Stimulated activated CD8-positive, alpha-beta memory T cell treated with anti-CD3 and anti-CD28 coated beads, Interleukin-7, amount 100 ng/mL, for 1 hour (primary cell): ENCODE measurements at places on chromosomes 4 and X.

DNA sequence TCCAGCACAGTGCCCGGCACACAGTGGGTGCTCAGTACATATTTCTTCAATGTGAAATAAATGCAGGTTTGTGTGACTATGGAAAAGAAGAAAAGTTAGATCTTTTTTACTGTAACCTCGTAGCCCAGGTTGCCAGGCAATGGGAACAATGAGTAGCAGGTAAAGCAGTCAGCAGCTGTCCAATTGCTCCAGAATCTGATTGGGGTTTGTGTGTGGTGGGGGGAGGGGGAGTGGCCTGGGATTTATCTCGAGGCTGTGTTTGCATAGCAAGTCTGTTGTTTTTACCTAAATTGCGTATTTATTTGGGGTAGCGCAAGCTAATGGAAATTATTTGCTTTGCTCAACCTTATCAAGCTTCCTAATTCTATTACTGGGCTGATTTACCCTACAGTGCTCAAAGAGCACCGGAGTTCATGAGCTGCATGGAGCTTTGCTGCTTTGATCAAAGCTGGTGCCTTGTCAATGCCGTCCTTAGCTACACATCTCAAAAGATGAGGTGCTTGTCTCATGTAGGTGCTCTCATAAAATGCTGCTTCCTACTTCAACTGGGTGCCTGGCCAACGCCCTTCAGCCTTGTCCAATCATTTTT lies 145.0 kb upstream of the DGKK start:
- no peak for DNase-seq

DNA sequence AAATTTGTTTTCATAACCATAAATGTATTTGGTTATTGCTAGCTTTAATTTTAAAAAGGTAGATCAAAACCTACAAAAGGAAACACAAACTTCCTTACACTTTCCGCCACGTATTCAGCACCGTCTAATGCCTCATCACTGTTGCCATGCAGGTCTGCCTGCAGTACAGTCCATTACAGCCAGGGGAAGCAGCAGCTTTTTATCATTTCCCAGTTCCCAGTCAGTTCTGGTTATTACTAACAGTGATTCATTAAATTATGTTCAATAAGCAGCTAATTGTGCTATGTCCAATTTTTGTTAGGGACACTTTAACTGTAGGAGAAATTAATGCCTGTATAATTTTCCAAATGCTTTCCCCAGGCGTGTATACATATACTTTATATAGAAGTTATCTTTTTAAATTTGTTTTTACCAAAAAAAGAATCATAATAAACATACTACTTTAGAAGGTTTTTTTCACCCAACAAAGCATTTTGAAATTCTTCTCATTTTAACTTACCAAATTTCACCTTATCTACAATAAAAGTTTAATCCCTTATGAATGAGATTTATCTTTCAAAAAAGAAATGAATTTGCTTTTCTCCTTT lies 93.3 kb downstream of the ANXA3 start:
- DNase-seq, result no peak

- no peak for DNase-seq
Observed at GRCh38 chr4:15253349-15253748, 174.5 kb upstream of the C1QTNF7 start.

GRCh38 chr4:144204431-144204830 lies 63.9 kb upstream of the GYPA start:
- DNase-seq, result no peak

DNA sequence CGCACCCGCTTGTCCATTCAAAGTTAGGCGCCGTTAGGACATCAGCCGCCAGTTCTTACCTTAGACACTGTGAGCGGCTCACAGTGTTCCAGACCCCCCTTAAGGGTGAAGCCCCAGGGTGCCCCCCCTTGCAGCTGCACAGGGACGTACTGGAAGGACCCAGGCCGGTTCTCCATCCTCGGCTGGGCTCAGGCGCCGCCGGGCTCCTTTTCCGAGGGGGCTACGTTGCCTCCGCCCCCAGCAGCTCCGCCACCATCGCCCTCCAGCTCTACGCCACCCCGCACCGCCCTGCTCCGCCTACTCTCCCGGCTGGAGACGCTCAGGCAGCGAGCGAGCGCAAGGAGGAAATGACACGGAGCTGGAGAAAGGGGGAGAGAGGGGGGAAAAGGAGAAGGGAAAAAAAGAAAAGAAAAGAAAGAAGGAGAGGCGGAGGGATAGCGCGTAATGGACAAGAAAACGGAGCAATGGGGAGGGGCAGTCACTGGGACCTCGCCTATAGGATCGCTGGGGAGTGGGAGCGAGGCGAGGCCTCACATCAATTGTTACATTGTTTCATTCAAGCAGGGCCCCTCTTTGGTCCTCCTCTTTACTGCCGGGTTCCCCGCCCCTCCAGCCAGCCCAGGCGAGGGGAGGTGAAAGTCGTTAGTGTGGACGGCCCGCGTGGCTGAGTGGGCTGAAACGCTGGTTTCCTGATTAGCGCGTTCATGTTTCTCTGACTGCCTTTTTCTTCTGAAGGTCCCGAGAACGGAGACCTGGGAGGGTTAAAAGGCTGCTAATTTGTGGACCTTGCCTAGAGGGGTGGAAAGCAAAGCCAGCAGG lies at the start of gene SHROOM4:
SHROOM4 (minus strand) TSS at position 352 of the 819 bp plus-strand sequence; CDS start at position 176, 176 bp downstream.
- no peak for DNase-seq

- DNase-seq, result no peak
Observed at GRCh38 chr4:155032521-155033229, 175.8 kb upstream of the NPY2R start.

GRCh38 chr4:37802068-37802666 lies 24.3 kb upstream of the PGM2 start:
- DNase-seq, result no peak

DNA sequence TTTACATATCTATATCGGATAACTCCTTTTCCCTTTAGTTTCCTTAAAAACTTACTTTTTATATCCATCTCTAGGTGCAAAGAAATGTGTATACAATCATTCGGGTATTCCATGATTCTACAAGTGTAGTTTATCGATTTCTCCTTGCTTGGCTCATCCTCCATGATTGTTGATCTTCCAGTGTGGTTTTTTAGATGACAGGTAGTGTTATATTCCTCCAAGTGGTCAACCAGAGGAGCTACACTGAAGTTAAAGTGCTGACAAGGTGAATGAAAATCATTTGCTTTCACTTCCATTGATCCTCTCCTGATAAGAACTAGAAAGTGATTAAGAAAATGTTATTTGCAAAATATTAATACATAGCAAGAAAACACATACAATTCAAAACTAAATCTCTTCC lies 38.5 kb downstream of the TMEM156 start:
- DNase-seq, result no peak

DNA sequence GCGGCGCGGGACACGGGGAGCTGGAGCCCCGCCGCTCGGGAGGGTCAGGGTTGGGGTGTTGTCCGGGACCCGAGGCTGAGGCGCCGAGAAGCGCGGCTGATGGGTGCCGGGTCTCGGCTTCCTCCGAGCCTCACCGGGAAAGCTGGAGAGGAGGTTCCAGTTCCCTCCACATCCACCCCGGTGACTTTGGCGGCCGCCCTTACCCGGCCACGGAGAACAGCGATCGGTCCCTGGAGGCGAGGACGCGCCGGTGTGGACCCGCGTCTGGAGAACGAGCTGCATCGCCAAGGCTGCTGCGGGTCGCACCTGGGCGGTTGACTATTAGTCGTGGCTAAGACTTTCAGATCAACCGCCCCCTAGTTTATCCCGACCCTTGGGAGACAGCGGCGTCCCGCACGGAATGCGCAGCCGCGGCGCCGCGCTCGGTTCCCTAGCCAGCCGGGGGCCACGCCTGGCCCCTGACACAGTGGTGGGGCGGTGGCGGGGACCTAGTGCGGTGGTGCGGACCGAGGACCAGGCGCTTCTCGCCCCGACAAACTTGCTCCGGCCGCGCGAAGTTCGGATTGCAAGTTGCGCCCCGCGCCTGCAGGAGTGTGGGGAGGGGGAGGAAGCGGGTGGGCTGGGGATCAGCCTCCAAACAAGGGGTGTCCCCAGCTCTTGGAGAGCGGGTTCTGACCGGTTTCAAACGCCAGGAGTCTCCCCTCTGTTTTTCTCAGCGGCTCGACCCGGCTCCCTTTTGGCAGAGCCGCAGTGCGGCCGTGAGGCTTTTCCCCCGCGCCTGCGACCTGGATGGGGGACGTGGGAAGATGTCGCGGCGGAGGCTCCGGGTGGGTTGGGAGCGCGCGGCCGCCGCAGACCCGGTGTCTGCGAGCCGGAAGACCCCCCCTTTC lies 568 bp downstream of the FHDC1 start:
- DNase-seq, result no peak

DNA sequence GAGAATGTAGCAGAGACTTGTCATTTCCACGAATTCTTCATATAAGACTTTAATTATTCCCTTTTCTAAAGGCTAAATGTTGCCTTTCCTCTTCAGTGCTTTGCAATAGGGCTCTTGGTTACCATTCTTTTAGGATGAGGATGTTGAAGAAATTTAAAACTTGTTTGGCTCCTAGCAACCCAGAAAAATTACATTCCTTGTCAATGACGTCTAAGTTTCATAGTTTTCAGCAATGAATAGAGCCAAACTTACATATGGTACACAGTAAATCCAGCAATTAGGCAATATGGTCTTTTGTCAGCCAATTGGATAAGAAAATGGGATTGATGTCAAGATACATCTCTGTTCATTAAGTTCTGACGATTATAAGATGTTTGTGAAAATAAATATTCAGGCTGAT lies 1639.6 kb upstream of the PCDH10 start:
- no peak for DNase-seq

GRCh38 chr4:66489783-66490452 lies 819.6 kb upstream of the EPHA5 start:
- no peak for DNase-seq

DNA sequence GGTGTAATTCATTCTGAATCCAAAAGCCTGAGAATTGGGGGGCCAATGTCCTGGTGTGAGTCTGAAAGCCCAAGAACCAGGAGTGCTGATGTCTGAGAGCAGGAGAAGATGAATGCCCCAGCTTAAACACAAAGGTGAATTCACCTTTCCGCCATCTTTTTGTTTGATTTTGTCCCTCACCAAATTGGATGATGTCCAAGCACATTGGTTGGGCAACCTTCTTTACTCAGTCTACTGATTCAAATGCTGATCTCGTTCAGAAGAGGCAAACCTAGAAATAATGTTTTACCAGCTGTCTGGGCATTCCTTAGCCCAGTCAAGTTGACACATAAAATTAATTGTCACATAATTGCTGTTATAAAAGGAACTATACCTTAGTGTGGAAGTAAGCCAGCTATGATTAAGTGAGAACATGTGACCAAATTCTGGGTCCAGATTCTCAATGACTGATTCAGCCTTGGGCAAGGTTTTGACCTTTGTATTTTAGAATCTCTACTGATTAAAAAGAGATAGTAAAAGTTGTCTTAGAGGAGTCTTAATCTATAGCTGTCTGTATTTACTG lies 34.5 kb upstream of the SLC4A4 start:
- no peak for DNase-seq

GRCh38 chrX:8815460-8816065 lies 14.4 kb upstream of the FAM9A start:
- DNase-seq, result no peak

DNA sequence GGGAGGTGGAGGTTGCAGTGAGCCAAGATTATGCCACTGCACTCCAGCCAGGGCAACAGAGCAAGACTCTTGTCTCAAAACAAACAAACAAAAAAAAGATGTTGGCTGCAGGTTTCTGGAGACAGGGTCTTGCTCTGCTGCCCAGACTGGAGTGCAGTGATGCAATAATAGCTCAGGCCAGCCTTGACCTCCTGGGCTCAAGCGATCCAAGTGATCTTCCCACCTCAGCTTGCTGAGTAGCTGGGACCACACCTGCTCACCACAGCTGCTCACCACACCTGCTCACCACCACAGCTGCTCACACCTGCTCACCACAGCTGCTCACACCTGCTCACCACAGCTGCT lies 29.9 kb upstream of the CPLX1 start:
- no peak for DNase-seq

DNA sequence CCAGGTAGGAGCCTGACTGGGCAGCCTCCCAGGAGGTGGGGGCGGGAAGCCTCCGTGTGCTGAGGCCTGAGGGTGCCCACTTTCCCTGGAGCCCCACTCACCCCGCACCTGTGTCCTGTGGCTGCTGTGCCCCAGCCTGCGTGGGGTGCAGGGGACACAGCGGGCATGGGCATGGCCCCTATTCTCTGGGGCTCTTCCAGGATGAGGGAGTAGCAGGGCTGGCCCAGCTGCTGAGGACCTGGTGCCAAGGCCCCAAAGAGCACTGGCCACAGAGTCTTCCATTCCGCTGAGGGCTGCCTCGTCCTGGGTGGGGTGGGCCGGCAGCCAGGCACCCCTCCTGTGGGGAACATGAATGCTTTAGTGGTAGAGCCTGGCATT lies 51.7 kb upstream of the SORCS2 start:
- no peak for DNase-seq

GRCh38 chr4:40572692-40573310 lies 56.9 kb downstream of the RBM47 start:
- no peak for DNase-seq

- no peak for DNase-seq
Observed at GRCh38 chr4:1939664-1940509, 68.7 kb downstream of the NSD2 start.

DNA sequence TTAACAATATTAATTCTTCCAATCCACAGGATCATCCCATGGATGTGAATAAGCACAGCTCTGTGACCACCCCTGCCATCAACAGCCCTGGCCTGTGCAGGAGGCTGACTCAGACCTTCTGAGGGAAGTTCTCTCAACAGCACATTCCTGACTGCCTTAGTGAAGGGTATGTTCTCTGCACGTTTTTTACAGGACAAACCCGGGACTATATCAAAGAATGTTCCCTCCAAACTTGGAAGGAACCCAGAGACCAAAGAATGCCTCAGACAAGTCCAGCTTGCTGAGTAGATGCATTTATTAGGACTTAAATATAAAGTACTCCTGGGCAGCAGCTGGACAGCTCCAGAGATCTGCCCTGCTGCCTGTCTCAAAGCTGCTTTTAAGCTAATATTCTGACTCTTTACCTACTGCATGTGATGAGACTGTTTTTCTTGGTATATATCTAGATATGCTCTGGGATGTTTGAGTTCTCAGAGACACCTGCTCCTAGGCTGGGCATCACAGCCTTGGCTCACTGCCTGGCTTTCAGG lies 1127.8 kb upstream of the PRKX start:
- DNase-seq, result no peak

- no peak for DNase-seq
Observed at GRCh38 chrX:110142096-110142495, 139.2 kb downstream of the TMEM164 start.

- peak; percentile 18 for DNase-seq
Observed at GRCh38 chr4:17577665-17578481, 875 bp downstream of the LAP3 start.

GRCh38 chrX:68676335-68676734 lies 28.9 kb downstream of the STARD8 start:
- DNase-seq, result no peak

DNA sequence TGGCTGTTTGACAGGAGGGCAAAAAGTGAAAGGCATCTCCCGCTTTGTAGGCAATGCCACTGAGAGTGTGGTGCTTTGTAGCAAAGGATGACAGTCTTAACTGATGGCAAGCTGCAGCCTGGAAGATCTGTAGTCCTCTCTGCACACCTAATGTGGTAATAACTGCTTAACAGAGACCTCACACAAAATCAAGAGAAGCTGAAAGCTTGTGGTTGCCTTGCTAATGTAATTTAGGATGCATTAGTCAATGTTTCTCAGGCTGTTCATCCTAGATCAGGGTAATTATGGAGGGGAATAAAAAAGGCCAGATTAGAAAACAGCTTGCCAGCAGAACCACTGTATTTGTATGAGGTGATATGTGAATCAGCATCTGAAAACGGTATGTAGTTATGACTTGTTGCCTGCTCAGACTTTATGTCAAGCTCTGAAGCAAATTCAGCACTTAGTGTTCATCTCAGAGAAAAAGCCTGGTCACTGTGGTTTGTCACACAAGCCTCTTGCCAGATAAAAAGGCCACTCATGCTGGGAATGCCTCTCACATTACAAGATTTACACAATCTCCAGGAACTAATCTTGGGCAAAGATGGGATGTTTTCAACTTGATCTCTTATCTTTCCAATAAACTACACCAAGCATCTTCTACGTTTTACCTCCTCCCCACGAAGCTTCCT lies 130.8 kb downstream of the ENOX2 start:
- no peak for DNase-seq
